ENCODE measurements at places on chromosomes 12 and 14.

GRCh38 chr12:20421421-20421820 is 53.1 kb downstream of the PDE3A start:
- DNase-seq: no peak

- no peak for DNase-seq
Observed at GRCh38 chr14:95228240-95228639, 70.9 kb upstream of the DICER1 start.

DNA sequence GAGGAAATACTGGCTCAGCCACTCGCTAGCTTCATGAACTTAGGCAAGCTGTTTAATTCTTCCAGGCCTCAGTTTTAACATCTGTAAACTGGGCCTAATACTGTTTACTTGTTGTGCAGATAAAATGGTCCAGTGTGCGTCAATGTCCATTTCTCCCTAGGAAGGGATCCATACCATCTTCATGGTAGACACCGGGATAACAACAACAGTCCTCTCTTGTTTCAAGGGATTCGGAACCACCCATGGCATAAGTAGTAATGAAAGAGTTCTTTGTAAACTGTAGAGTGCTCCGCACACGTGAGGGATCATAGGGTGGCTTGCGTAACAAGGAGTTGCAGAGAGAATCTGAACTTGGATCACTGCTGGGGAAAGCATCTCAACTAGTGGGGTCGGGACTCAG is 17.3 kb upstream of the CHGA start:
- DNase-seq: no peak

DNA sequence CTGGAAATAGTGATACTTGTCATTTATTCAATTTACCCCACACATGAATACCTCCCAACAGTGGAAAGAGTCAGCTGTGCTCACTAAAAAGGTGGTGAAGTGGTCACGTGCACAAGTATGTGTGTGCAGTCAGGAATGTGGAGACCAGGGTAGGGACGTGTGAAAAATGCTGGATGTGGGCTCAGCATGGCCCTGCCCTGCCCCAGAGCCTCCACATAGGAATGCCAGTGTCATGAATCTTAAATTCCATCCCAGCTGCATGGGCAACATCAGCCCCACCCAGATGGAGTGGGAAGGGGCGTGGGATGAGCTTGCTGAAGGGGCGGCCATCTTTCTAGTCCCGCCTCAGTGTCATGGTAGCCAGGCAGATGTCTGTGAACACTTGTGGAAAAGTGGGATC is 87.7 kb downstream of the C12orf75 start:
- DNase-seq: no peak
